ENCODE measurements at places on chromosomes 12 and 14.

- no peak for DNase-seq
These were observed 15.6 kb downstream of the ZBTB39 start for GRCh38 chr12:56990648-56991318.

DNA sequence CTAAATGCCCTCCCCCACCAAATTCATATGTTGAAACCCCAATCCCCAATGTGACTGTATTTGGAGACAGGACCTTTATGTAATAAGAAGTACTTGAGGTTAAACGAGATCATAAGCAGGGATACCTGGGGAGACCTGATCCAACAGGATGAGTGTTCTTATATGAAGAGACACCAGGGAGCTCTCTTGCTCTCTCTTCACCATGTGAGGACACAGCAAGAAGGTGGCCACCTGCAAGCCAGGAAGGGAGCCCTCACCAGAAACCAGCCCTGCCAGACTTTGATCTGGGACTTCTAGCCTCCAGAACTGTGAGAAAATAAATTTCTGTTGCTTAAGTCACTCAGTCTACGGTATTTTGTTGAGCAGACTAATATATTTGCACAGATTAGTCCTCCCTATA, 113.6 kb downstream of the NUAK1 start:
- DNase-seq, result no peak

- DNase-seq, result no peak
These were observed 5.4 kb downstream of the KIF26A start for GRCh38 chr14:104143521-104144452.

DNA sequence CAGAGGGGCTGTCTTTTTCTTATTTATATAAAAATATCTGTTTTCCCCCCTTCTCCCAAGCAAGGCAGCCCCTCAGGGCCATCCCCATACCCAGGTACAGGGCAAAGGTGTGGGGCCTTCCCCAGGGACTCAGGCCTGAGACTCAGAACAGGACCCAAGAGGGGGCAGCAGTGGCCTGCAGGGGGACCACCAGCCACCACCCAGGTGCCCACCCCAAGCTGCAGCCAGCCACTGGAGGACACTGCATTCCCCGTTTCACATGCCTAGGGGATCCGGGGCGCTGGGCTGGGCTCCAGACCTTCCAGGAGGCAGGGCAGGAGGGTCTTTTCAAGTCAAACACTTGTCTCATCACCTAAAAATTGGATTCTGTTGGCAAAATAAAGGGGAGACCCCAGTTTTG, 83.3 kb downstream of the SCARB1 start:
- no peak for DNase-seq

- no peak for DNase-seq
These were observed 1111.4 kb downstream of the FLRT2 start for GRCh38 chr14:86641310-86641709.

DNA sequence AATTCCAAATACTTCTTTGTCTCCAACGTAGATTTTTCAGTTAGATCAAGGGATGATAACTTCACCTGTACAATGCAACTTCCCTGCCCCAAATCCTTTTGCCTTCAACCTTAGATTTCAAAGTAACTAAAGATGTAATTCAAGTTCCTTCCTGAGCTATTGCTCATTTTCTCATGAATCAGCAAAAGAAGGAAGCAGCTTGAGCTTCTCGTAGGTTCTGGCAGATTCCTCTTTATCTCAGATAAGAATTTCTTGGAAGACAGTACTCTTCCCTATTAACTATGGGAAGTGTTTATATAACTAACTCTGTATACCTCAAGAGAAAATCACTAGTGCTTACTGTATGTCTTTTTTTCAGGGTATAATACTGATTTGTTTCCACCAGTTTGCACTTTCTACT, 203.8 kb downstream of the RASSF9 start:
- no peak for DNase-seq

DNA sequence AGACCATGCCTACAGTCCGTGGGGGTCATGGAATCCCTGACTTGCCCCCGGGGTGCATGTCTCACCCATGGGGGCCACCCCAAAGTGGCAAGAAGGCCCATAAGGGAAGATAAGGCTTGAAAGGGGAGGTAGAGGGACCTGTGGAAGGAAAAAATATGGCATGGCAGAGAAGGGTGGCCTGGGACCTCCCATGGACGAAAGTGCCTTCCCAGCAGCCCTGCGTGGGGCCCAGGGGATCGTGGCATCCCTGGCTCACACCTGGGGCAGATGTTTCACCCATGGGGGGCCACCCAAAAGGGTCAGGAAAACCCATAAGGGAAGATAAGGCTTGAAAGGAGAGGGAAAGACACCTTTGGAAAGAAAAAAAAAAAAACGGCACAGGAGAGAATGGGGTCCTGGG, 264.6 kb downstream of the ALG10 start:
- DNase-seq, result no peak

GRCh38 chr14:96077983-96078624, 38.9 kb downstream of the C14orf132 start:
- no peak for DNase-seq

DNA sequence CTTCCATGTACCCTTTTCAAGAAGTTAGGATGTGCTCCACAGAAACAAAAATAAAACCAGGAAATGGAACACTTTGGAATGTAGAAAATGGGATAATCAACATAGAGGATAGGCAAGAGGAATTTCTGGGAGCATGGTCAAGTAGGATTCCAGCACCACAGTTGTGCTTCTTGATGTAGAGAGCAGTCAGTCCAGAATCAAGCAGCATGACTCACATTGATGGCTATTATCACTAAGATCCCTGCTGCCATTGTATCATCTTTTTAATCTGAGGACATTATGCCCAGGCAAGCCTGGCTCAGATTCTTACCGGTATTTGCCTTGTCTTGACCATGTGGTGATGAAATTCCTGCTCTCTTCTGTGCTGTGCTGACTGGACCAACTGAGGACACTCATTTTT, 5.7 kb downstream of the ETFRF1 start:
- no peak for DNase-seq

- no peak for DNase-seq
These were observed 3.7 kb upstream of the RNASE9 start for GRCh38 chr14:20564501-20564997.

DNA sequence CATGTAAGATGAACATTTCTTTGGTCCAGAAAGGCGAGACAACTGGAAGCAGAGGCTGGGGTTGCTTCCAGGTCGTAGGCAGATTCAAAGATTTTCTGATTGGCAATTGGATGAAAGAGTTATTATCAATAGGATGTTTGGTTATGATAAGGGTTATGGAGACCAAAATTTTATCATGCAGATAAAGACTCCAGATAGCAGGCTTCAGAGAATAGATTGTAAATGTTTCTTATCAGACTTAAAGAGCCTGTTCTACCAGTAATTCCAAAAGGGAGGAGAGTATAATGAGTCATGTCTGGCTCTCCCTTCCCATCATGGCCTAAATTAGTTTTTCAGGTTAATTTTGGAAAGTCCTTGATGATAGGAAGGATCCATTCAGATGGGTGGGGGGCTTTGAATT, 55.6 kb downstream of the C14orf39 start:
- no peak for DNase-seq

DNA sequence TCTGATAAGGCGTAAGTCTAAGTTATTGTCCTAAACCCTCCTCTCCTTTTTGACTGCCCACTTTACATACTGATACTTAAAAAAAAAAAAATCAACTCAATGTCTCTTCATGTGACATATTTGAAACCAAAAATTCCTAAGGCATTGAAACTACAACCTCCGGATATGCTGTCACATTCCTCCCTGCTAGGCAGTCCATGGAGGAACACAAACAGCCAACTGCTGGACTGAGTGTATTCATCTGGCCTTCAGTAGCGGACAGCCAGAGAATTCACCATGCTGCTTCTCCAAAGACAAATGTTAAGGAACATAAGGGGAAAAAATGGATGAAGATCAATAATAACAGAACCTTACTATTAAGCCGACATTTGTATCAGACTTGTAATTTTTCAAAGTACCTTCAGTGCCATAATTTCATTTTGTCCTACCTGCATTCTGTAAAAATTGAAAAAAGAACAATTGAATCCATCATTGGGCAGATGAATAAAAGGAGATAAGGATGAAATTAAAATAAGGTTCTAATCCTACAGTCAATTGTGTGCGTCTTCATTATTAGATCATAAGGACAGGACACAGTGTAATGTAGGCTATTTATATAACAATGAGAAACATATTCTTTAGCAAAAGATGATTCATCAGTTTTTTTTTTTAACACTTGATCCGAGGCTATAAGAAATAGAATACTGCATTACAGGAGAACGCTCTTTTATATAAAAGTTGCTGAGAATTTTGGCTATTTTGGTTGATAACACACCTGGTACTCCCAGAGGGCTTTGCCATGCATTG, 12.2 kb downstream of the RERG start:
- DNase-seq, result no peak

DNA sequence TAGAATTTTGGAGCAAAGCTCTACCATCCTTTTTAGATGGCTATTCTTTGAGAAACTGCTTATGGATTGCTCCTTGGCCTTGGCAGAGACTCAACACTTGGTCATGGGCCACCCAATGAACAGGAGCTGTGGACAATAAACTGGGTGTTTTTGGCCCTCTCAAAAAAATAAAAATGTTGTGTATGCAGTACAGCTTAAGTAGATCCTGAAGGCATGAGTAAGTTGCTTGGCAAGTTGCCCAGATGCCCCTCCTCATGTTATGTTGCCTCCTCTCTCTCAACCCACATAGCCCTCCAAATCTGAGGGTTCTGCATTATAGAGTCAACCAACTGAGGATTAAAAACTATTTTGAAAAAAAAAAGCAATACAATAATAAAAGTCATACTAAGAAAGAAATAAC, 124.9 kb downstream of the ATP23 start:
- no peak for DNase-seq

DNA sequence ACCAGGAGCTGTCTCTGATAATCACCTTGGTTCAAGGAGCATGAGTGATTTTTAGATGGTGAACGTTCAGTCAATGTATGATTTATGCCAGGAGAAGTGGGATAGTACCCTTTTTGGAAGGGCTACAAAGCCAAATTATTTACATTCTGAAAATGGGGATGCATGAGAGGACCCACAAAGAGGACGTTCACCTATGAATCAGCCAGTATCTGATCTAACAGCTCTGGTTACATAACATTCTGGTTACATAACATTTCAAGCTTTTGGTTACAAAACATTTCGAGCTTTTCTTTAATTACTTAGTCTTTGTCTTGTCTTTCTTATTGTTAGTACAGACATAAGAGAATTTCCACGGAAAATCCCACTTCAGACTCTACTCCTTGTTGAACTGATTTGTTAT, 68.8 kb downstream of the SLCO1A2 start:
- DNase-seq, result no peak

- no peak for DNase-seq
These were observed 11.9 kb downstream of the BCL11B start for GRCh38 chr14:99260116-99260515.

- no peak for DNase-seq
These were observed 34.2 kb downstream of the TMPO start for GRCh38 chr12:98549371-98550110.

DNA sequence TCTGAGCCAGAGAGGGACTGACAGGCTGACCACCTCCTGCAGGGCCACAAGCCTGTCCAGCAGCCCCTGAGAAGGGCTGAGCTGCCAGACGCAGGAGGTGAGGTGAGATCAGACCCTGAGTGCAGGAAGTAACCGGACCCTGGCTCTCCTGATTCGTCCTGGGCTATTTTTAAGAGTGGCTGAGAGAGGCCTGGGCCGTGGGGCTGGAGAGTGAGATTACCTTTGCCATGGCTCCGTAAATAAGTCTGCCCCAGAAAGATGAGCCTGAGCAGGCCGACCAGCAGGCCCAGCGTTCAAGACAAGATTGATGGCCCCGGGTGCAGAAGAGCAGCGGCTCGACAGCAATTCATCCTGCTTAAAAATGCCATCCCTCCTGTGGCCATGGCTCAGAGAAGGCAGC, 54.2 kb downstream of the SPTB start:
- no peak for DNase-seq

DNA sequence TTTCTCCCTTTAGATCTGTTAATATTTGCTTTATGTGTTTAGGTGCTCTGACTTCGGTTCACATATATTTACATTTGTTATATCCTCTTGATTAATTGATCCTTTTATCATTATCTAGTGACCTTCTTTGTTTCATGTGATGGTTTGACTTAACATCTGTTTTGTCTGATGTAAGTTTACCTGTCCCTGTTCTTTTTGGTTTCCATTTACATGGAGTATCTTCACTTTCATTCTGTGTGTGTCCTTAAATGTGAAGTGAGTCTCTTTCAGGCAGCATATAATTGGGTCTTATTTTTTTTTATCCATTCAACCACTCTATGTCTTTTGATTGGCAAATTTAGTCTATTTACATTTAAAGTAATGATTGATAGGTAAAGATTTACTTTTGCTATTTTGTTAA, 24.2 kb downstream of the TRMT5 start:
- DNase-seq, result no peak

DNA sequence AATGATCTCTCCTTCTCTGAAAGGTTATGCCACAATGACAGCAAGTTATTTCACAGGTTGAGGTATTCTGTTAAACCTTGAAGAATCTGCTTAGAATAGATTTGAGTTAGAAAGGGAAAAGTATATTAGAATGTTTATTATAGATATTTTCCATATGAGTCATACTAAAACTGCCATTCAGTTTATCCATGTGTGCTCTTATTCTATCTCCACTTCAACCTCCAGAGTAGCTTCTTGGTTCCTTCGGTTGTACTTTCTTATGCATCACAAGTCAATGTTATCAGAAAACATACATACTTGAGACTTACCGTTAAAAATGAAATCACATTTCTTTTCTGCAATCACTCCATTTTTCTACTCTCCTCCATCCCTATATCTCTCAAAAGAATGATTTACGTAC, 197.7 kb downstream of the BCAT1 start:
- DNase-seq, result no peak

- no peak for DNase-seq
These were observed 1.1 kb downstream of the NUMB start for GRCh38 chr14:73457041-73457923.

- no peak for DNase-seq
These were observed 571.4 kb downstream of the NOVA1 start for GRCh38 chr14:26026384-26026783.

DNA sequence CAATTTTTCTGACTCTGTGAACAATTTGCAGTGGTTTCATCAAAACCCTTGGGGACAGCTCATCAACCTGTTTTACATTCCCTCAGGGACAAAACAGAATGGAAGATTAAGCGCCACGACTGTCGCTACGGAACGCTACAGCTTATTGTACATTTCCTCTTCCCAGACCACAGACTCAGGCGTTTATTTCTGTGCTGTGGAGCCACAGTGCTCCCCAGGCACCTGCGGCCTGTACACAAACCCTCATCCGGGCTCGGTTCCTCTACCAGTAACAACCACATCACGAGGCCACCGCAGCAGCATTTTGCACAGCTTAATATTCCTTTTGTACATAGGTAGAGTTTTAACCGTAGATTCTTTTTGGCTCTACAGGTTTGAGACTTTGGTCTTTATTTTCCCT, 397.4 kb upstream of the OR4E1 start:
- DNase-seq, result peak; percentile 38

GRCh38 chr14:103186909-103187586, 63.8 kb downstream of the TNFAIP2 start:
- no peak for DNase-seq

DNA sequence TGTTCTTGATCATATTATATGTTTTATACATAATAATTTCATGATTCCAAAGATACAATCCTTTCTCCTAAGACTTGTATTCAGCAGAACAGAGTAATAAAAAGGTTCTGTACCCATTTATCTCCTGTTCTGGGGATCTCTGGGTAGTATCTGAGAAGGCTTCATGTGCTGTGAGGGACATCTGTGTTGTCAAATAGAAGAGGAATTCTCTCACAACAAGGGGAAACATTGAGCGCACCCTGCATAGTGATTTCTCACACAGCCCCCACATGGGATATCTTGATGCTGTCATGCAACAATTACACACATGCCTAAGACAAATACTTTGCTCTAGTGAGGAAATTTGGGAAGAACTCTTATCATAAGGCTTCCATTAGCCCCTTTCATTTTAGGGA, 101.8 kb upstream of the ATF1 start:
- no peak for DNase-seq
